ENCODE measurements at places on chromosomes 11 and 22.

- DNase-seq = no peak
These were observed 70.8 kb downstream of the FAT3 start for GRCh38 chr11:92295175-92296137.

DNA sequence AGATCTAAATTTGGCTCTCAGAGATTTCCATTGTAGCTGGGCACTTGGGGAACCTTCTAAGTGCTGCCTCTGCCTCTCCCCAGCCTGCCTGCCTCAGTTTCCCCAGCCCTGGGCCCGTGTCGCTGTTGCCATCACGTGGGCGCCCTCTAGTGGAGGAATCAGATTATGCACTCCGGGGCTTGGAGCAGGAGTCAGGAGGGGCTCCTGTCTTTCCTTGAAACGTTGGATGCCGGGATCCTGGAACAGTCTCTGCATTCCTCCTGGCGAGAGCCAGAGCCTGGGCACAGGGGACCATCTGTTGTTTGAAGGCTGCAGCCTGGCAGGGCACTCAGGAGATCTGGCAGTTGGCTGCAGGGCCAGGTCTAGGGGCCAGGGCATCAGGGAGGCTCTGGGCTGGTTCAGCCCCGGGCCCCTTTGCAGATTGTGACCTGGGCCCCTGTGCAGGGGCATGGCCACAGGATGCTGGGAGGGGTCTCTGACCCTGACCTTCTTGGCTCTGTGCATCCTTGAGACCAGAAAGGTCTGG is 71.6 kb downstream of the LRP5 start:
- no peak for DNase-seq

DNA sequence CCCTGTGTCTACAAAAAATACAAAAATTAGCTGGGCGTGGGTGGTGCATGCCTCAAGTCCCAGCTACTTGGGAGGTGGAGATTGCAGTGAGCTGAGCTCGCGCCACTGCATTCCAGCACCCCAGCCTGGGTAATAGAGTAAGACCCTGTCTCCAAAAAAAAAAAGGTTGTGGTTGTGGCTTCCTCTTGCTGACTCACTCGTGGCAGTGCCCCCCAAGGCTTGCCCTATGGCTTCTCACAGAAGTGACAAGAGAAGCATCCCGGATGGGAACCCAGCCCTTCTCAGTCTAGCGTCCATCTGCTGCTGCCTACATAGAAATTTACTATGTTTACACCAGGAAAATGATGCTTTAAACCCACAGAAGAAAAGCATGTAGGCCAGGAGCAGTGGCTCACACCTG is 68.5 kb upstream of the PITPNB start:
- peak; percentile 31 for DNase-seq

DNA sequence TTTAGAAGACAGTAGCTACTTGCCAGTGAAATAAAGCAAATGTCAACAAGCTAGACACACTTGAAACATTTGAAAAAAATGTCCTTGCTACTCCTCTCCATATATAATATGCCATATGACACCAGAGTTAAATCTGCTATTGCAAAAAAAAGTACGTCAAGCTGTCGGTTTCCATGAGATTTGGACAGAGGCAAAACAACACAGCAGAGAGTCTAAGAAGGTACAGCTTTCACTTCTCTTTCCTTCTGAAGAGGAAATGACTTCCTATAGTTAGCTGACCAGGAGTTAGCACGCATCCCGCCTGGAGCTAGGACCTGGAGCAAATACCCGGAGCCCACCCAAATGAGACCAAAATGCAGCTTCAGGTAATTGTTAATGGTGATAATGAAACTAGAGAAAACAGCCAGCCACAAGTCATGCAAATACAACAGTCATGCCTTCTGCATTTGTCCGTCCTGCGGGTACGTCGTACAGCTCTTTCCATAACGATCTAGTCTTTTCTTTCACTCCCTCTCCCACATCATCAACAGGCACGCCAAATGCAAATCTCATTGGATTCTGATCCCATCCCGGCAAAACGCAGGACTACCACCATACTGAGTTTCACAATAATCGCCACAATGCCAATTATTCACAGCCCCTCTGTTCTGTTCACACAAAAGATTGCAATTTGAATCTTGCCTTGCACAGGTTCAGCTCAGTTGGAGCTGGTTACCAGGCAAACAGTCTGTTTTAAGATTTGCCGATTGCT is 395.0 kb upstream of the CCDC90B start:
- DNase-seq = no peak

- no peak for DNase-seq
These were observed 612 bp upstream of the BIRC2 start for GRCh38 chr11:102346456-102346747.

DNA sequence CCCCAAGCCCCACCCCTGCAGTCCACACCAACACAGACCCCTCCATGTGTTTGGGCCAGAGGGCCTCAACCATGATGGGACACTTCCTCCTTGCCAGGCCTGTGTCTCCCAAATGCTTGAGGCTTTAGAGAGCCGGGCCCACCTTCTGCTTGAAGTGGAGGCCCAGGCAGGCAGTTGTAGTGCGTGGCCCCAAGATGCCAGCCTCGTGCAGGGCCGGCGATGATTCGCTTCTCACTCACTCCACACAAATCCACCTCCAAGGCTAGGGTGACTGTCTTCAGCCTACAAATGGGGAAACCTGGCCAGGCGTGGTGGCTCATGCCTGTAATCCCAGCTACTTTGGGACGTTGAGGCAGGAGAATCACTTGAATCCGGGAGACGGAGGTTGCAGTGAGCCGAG is 5.7 kb downstream of the PRR5 start:
- DNase-seq = no peak

DNA sequence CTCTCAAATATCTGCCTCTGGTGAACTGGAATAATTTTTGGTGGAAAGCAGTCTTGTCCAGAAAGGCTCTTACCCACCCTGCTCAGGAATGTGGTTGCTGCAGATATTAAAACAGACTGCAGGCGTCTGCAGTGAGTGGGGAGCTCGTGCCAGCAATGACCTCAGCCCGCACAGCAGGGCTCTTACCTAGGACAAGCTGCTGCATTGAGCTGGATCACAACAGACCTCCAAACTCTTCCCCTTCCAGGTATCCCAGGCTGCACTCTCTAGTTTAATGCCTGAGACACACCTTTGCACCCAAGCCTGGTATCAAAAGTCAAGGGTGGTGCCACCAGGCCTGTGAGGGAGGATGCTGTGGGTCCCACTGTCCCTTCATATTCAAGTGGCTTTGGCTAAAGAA is 69.7 kb upstream of the CDON start:
- no peak for DNase-seq

- DNase-seq = no peak
These were observed 122.6 kb upstream of the SORL1-AS1 start for GRCh38 chr11:121575250-121575962.

DNA sequence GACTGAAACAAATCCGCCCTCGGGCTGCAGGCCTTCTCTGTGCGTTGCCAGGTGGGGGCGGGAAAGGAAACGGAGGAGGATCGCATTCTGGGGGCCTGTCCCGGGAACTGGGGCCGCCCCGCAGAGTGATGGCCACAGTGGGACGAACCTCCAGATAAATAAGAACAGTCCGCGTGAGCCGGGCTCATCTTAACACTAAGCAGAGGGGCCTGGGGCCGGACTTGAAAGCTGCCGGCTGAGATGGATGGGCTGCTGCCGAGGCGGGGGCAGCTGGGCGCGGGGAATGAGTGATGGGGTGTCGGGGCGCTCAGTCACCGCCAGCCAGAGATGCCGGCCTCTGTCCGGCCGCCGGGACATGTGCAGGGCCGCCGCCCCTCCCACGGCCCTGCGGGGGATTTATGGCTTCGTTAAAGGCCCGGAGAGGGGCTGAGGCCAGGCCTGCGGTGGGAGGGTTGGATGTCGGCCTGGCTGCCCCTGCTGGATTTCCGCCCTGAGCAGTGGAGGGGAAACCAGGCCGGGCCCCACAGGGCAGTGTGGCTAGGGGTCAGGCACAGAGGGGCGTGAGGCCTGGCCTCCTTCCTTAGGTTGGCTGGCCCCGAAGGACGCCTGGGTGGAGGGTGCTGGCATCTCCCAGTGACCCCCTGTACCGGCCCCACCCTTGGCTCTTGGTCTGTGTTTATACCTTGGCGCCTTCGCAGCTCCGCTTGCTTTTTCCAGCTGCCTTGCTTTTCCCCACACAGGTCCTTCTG is 45.3 kb upstream of the CD82 start:
- no peak for DNase-seq

DNA sequence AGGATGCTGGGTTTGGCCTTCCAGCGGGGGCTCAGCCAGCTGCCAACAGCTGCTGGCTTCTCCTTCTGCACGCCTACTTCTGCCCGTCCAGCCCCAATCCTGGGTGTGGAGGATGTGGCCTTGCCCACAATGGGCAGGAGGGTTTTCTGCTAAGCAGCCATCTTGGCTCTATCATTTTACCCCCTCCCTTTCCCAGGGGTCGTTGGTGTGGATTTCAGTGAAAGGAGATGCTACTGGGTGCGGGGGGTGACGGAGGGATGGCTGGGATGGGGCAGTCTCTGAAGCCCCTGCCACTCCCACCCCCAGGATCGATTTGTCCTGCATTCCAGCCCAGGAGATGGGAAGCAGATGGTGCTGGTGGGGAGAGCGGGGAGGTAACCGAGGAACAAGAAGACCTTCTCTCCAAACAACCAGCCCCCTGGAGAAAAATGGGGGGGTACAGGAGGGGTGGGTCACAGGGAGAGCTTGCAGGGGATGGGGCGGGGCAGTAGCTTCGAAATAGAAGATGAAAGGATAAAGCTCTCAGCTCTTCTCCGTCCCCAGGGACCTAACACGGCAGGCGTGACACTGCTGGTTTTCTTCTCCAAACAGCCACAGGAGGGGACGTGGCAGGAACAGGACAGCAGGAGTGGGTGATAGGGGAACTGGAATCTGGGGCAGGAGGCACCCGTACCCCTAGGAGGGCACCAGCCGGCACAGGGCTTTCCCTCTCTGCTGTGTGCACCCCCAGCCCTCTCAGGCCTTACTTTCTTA is 68.9 kb downstream of the NECTIN1 start:
- no peak for DNase-seq

DNA sequence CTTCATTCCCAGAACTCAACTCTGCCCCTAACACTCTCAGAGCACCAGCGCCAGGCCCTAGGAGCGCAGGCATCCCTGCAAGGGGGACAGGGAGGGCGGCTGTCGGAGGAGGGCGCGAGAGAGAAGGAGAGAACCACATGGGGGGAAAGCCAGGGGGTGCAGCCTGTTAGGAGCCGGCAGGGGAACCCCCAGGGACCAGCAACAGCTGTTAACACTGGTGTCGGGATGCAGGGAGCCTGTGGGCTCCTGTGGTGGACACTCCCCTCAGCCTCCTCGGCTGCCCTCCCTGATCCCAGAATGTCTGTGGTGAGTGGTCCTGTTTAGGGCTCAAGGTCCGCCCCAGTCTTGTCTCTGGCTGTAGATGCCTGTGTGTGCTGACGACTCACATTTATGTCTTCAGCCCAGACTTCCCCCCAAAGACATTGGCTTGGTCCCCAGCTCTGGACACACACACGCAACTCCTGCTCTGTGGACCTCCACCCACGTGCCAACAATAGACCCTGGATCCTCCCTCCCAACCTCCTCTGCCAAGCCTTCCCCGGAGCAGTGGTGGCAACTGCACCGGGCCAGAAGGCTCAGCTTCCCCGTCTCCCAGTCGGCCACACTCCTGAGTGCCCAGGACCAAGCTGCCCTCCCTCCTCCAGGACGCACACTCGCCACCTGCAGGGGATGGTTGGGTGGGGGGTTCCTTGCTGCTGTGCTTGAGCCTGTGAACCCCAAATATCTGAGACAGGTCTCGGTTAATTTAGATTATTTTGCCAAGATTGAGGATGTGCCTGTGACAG is 817 bp upstream of the IFITM5 start:
- DNase-seq = no peak

GRCh38 chr11:122977470-122978298 is 4.0 kb downstream of the BSX start:
- DNase-seq = no peak

GRCh38 chr11:105135883-105136282 is 3.7 kb downstream of the CARD18 start:
- DNase-seq = no peak

GRCh38 chr22:19576460-19577421 is 52.5 kb upstream of the CLDN5 start:
- no peak for DNase-seq

DNA sequence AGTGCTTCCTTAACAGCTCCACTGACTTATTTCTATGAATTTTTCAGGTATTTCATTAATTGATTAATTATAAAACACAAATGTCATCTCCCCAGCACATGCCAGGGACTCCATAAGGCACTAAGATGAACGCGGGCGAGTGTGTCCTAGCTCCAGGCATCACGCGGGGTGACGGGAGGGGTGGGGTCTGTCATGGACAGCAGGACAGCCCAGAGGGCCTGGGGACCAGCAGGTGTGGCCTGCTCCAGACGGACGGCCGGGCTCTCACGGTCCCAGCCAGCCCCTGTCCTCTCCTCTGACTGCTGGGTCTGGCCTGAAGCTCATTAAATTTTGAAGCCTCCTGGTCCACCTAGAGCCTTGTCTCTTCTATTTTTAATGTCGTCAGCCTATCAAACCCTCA is 531.1 kb downstream of the BRD1 start:
- no peak for DNase-seq

DNA sequence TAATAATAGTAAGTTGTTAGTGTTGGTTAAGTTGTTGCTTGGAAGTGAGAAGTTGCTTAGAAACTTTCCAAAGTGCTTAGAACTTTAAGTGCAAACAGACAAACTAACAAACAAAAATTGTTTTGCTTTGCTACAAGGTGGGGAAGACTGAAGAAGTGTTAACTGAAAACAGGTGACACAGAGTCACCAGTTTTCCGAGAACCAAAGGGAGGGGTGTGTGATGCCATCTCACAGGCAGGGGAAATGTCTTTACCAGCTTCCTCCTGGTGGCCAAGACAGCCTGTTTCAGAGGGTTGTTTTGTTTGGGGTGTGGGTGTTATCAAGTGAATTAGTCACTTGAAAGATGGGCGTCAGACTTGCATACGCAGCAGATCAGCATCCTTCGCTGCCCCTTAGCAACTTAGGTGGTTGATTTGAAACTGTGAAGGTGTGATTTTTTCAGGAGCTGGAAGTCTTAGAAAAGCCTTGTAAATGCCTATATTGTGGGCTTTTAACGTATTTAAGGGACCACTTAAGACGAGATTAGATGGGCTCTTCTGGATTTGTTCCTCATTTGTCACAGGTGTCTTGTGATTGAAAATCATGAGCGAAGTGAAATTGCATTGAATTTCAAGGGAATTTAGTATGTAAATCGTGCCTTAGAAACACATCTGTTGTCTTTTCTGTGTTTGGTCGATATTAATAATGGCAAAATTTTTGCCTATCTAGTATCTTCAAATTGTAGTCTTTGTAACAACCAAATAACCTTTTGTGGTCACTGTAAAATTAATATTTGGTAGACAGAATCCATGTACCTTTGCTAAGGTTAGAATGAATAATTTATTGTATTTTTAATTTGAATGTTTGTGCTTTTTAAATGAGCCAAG is 2.7 kb downstream of the NEAT1 start:
- DNase-seq = no peak

All from HFF-Myc (cell line).